Osteocyte (in vitro differentiated cells): ENCODE measurements at places on chromosomes 12 and 14. TPM values are rescaled to one million over a fixed set of nuclear protein-coding genes. Genes with fewer than 3 reads are reported as not detected.
A peak's percentile ranks its signal among the peaks of the same experiment; 100 is the strongest.

DNA sequence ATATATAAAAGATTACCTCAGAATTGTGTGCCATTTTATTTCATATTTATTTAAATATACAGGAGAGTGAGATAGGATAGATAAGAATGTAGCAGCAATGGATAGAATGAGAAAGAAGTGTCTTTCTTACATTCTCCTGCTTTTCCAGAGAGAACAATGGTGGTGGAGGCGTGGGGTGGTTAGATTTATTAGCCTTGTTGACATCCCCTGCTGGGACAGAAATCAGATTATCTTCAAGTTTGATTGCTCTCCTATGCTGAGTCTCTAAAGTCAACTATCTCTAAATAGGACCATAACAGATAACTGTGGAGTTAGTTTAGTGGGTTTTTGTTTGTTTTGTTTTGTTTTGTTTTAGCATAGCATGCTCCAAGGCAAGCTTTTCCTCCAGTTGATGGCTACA, 397.6 kb downstream of the LRFN5 start:
- no peaks in the 10 kb centered on the region for H3K36me3 ChIP-seq
- H3K27ac ChIP-seq = no peak overlapping the region
- H3K27me3 ChIP-seq = peaks cover 4% of the 10 kb centered on the region

DNA sequence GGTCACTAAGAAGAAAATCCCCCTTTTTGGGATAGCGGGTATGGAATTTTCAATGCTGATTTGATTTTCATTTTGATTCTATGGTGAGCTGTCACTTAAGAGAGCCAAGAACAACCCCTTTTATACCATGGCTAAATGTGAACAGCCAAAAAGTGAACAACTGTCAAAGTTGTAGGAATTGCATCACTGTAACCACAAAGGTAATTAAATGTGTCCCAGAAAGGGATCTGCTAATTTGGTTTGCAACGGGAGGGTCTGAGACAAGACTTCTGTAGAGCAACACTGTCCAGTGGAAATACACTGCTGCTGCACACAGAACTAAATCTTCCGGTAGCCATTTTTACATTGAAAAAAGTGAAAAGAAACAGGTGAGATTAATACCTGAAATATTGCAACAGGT, 14.6 kb downstream of the CHST11 start:
- no peak overlapping the region for H3K4me3 ChIP-seq
- H3K4me1 ChIP-seq = peaks cover 4% of the 10 kb centered on the region
- no peaks in the 10 kb centered on the region for H3K27me3 ChIP-seq
- no peak overlapping the region for H3K27ac ChIP-seq

DNA sequence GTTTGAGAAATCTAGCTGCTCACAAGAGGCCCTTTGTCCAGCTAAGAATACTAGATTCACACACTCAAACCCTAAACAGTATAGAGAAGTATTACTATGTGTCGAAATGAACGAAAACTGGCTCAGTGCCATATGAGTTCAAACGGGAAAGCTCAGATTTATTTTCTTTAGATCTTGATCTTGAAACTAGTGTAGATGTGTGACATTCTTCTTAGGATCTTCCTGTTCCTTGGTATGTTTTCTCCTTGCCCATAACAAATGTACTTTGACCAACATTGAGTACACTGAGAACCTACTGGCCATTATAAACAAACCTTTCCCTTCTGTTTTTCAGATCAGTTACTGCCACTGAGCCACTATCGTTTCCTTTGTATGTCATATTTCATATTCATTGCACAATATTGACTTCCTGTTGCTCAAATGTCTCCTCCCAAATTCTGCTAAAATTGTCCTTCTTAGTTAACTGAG, 21.3 kb downstream of the MYBPC1 start:
- H3K27ac ChIP-seq = no peak overlapping the region
- DNase-seq = no peak
- H3K27me3 ChIP-seq = no peaks in the 10 kb centered on the region
- H3K4me1 ChIP-seq = no peaks in the 10 kb centered on the region

GRCh38 chr14:65817011-65817410, 404.5 kb downstream of the FUT8 start:
- no peaks in the 10 kb centered on the region for H3K27me3 ChIP-seq
- no peaks in the 10 kb centered on the region for H3K4me1 ChIP-seq
- no peak overlapping the region for H3K4me3 ChIP-seq
- H3K27ac ChIP-seq = no peak overlapping the region

GRCh38 chr14:19974844-19975243, 547 bp upstream of the OR4K15 start:
- no peaks in the 10 kb centered on the region for H3K4me1 ChIP-seq
- DNase-seq = no peak

The ACRBP gene
- 0.73 and 1.0 TPM in 2 replicates for total RNA-seq

DNA sequence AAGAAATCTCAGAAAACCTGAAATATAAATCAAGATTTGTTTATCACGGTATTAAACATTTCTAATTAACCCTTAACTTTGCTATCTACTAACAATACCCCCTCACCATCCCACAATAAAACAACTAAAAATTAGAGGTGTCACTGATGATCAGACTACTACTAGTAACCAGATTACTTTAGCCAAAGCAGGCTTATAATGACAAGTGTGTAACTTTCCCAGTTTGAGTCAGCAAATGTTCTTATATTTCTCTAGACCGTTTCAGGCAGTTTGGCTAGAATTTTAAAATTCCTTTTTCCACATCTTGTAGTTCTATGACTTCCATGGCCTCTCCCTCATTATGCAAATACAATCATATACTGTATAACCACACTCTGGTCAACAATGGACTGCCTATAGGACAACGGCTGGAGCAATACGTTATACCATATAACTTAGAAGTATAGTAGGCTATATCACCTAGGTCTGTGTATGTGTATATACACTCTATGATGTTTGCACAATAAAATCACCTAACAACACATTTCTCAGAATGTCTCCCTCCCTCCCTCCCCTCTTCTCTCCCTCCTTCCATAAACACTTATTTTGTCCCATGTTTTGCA, 102.1 kb downstream of the DENND5B start:
- H3K27ac ChIP-seq = peak overlapping the region; percentile 50
- peaks cover 12% of the 10 kb centered on the region for H3K36me3 ChIP-seq
- DNase-seq = no peak
- H3K27me3 ChIP-seq = no peaks in the 10 kb centered on the region
- peaks cover 57% of the 10 kb centered on the region for H3K4me1 ChIP-seq
- H3K4me3 ChIP-seq = no peak overlapping the region

The NFATC4 gene
- 197 and 223 TPM in 2 replicates for total RNA-seq
